ENCODE measurements at places on chromosomes 13 and 19. TPM values are rescaled to one million over a fixed set of nuclear protein-coding genes. Genes with fewer than 3 reads are reported as not detected.

GRCh38 chr19:3162418-3163229 lies 15.9 kb upstream of the S1PR4 start:
- DNase-seq: no peak

DNA sequence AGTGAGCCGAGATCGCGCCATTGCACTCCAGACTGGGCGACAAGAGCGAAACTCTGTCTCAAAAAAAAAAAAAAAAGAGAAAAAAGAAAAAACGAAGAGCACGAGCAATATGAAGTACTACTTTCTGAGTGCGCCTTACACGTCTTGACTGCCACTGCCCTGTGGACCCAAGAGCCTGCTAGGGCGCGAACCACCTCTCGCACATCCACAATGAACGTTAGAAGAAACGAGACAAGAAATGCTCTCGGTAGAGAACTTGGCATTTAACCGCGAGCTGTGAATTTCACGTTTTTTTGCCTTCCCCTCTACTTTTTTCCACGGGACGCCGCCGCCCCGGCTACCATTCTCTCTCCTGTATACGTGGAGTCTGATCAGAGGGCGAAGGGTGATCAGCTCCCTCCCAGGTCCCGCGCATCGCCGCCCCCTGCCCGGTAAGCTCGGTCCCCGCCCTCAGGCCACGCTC lies 454 bp downstream of the TIMM44 start:
- no peak for DNase-seq

DNA sequence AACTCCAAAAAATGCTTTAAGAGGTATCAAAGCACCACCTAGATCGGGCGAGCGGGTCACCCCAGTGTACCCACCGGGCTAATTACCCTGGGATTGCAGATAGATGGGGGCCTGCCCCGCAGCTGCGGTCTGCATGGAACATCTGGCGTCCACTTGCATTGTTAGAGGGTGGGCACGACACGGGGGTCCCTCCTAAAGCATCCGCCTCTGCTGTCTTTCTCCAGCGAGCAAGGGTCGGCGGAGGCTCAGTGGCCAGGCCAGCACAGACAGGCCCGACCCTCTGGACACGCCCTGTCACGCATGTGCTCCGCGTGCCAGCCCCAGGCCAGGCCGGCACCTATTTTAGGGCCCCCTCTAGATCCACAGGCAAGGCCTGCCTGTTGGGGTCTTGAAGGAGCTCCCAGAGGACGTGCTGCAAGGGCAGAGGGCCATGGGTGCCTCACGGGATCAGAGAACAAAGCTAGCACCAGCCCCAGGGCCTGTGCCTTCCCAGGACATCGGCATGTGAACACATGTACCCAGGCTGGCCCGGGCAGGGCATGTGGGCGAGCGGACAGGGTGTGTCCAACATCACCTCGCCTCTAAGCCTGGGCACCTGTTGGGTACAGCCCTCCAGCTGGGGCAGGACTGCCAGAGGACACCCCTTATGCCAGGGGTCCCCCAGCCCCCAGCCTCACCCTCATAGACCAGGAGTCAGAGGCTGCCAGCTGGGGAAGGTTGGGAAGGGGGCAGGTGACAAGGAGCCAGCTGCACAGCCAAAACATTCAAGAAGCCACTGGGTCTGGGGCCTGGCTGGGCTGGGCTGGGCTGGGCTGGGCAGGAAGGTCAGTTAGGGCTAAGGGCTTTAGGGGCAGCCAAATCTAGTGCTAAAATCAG lies 35.6 kb upstream of the NANOS3 start:
- no peak for DNase-seq

GRCh38 chr19:1102407-1103131 lies 1.2 kb upstream of the GPX4 start:
- DNase-seq: no peak

GFY gene
- polyA plus RNA-seq: not detected

GRCh38 chr13:39509616-39510315 lies 93.2 kb downstream of the LHFPL6 start:
- no peak for DNase-seq

DNA sequence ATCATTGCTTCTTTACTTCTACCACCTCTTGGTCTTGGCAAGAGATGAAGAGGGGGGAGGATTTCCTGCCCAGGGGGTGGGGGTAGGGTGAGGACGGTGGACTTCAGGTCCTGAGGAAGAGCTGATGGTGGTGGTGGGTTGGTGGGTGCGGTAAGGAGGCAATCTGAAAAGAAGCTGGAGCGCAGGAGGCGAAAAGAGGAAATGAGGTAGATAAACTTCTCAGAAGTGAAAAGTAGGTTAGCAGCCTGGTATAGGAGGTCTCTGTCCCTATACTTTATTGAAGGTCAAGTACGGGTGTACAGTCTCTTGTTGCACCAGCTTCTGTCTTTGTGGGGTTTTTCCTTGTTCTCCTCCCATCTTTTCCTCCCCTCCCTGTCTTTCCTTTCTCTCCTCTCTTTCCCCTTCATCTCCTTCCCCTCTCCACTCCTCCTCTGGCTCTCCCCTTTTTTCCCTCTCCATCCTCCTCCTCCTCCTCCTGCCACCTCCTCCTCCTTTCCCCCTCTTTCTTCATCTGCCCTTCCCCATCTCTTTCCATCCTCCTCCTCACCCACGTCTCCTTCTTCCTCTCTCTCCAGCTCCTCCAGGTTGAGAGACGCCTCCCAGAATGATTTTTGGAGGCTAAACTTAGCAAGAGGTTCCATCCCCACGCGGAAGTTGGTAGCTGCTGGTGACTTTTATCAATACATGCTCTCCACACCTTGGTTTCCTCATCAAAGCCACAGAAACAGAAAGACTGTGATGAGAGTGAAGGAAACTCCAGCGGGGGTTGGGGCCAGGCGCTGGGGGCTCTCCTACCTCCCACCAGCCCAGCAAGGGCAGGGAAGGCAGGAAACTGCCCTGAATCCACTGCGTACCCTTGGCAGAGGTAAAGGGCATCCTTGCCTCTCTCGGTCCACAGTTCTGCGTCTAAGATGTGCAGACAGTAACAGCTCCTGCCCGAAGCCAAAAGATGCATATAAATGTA lies 15.3 kb downstream of the TNFSF14 start:
- no peak for DNase-seq

CLEC17A gene
- polyA plus RNA-seq: not detected

- DNase-seq: no peak
Observed at GRCh38 chr13:74009100-74009668, 125.0 kb downstream of the KLF12 start.

DNA sequence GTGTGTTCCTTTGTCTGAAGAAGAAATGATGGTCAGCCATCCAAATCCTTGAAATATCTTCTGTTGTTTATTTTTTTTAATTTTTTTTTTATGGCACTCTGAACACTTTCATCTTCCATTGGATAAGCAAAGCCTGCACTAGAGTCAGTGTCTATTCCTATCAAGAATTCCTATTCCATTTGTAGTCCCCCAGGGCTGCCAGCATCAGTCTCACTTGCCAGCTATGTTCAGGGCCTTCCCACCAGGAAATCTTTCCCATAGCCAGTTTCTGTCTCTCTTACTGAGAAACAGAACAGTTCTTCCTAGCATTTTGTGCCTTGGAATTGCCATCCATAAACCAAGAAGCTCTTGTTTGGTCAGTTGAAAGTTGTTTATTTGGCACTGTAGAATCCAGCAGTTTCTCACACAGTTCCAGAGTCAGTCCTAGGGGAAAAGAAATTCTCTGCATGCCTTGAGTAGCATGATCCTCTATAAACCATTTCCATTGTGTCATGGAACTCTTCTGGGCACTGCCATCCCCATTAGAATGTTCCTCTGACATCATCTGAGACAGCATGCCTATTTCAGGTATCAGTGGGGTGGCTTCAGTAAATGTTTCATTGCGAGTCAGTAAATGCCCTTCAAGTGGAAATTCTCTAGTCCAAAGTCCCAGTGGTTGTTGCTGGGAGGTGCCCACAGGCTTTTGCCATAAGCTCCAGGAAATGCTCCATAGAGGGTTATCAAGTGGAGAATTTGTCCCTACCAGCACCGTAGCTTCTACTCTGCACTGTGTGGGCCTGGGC lies 18.7 kb upstream of the SPRYD7 start:
- no peak for DNase-seq

GRCh38 chr13:30569901-30570576 lies 47.7 kb upstream of the USPL1 start:
- no peak for DNase-seq

CD177 gene
- not detected for polyA plus RNA-seq

- no peak for DNase-seq
Observed at GRCh38 chr19:35292421-35293362, 731 bp downstream of the MAG start.

SLAIN1 gene
- 51.7 TPM for polyA plus RNA-seq

CACNG8 gene
- polyA plus RNA-seq: not detected

IGSF23 gene
- polyA plus RNA-seq: not detected

DNA sequence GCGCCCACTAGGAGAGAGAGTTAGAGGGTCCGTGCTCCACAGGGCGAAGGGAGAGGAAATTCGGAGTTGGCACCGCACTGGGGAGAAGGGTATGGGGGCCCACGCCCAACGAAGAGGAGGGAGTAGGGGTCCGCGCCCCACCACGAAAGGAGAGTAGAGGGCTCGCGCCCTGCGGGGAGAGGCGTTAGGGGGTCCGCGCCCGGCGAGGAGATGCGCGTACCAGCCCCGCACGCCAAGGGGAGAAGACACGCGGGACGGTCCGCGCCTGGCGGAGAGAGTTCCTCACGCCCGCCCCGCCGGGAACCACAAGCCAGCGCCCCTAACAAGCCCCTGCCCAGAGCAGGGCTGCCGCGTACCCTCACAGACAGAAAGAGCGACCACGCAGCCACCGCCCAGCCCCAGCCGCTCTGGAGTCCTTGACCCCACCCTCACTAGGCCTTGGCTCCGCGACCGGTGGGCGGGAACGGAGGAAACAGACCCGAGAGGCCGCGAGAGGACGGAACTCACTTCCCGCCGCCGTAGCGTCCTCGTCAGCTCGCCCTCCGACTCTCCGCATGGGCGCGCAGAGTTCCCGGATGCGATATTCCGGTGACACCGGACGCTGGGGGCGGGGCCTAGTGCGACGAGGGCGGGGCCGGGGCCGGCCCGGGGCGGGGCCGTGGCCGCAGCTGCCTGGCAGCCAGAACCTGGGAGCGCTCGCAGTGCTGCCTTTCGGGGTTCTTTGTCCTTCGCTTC lies 20.0 kb upstream of the ZSCAN18 start:
- DNase-seq: no peak

- DNase-seq: no peak
Observed at GRCh38 chr19:42274065-42274682, 5.1 kb downstream of the CIC start.

CDC42EP5 gene
- not detected for polyA plus RNA-seq

CGB7 gene
- polyA plus RNA-seq: not detected

SIGLEC14 gene
- polyA plus RNA-seq: not detected

CEACAM19 gene
- not detected for polyA plus RNA-seq

ITGBL1 gene
- polyA plus RNA-seq: not detected

GRCh38 chr13:21619633-21620220 lies 15.8 kb upstream of the MICU2 start:
- no peak for DNase-seq

DNA sequence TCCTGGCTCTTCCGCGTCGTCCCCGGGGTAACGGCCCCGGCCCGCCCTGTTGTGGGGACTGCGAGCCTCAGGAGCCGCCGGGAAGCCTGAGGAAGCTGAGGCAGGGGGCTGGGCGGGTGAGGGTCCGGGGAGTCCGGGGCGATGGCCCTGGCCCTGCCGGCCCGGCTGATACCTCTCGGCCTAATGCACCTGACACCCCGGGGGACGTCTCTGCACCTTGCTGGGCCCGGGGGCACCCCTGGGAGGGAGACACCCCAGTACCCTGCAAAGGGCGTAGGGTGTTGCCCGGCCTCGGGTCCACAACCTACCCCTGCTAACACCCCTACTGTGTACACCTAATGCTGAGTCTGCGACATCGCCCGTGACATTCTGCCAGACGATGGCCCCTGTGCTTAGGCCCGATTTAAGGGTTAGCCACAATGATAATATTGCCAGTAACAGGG lies 410 bp downstream of the PIN1 start:
- no peak for DNase-seq

LYPD3 gene
- polyA plus RNA-seq: 8.3 TPM

GRCh38 chr13:30408319-30409101 lies 13.8 kb upstream of the UBE2L5 start:
- peak; percentile 85 for DNase-seq

GRCh38 chr13:24618011-24618955 lies 61.9 kb upstream of the ATP12A start:
- peak; percentile 77 for DNase-seq

RYR1 gene
- not detected for polyA plus RNA-seq

- DNase-seq: no peak
Observed at GRCh38 chr19:48833977-48834376, 2.3 kb downstream of the HSD17B14 start.

- DNase-seq: no peak
Observed at GRCh38 chr13:92224825-92225224, 826.4 kb downstream of the GPC5 start.

GRCh38 chr19:34818270-34818669 lies 45.3 kb upstream of the ZNF599 start:
- no peak for DNase-seq

SIGLEC9 gene
- polyA plus RNA-seq: 0.32 TPM
